ENCODE measurements at places on chromosomes 13 and 19. TPM values are rescaled to one million over a fixed set of nuclear protein-coding genes. Genes with fewer than 3 reads are reported as not detected.

- DNase-seq, result no peak
These were observed 4.0 kb downstream of the S1PR5 start for GRCh38 chr19:10513223-10513622.

SLC7A9 gene
- total RNA-seq, result 1.6 TPM

DNA sequence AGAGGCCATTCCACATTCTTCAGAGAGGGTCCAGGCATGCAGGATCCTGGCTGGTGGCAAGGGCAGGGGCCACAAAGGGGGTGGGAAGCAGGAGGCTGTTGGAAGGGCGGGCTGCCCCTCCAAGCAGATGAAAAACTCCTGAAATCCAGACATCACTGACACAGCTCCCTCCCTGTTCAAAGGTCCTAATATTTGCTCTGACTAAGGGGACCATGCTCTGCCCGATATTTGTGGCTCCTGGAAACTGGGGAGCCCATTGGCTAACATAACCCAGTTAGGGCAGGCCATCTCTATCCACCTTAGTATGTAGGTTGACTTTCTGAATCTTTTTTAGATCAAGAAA lies 3.3 kb upstream of the CDX2 start:
- no peak for DNase-seq

- no peak for DNase-seq
These were observed 447.4 kb downstream of the COG6 start for GRCh38 chr13:40102854-40103253.

UNC13A gene
- 27.3 TPM for total RNA-seq

RNF113B gene
- not detected for total RNA-seq

GRCh38 chr13:28318496-28318895 lies 176.4 kb downstream of the FLT1 start:
- no peak for DNase-seq

DNA sequence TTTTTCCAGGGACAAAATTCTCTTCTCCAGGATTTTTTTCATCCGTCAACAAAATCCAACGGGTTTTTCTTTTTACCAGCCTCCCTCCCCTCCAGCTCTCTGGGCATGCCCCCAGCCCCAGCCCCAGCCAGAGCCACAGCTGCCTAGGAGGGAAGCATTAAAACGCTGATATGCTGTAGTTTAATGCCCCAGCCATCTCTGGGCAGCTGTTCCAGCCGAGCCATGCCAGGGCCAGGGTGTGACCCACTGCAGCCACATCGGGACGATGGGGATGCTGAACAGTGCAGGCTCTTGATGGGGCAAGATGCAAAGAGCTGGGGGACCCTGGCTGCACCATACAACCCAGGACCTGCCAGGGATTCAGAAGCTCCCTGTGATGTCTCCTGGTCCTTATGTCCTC lies 32.1 kb downstream of the TSHZ3 start:
- no peak for DNase-seq

- no peak for DNase-seq
These were observed 63.1 kb upstream of the RNF113B start for GRCh38 chr13:98240135-98240534.
